ENCODE measurements at places on chromosomes 7 and 10.

- no peak for DNase-seq
Measured at GRCh38 chr10:2619916-2620315, 447.4 kb upstream of the PFKP start.

DNA sequence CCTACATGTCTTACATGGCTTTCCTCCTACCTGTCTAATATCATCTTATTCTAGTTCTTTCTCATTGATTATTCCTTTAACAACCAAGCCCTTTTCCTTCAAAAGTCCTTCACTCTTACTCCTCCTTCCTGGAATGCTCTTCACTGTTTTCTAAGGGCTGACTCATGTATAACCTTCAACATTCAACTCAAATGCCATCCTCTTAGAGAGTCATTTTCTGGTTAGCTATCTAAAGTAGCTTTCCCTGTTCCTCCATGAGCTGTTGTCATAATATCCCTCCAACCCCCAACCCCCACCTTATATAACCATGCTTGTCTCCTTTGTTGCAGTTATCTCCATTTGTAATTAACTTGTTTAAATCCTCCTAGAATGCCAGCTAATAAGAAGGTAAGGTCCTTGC lies 286.8 kb downstream of the ADK start:
- no peak for DNase-seq

DNA sequence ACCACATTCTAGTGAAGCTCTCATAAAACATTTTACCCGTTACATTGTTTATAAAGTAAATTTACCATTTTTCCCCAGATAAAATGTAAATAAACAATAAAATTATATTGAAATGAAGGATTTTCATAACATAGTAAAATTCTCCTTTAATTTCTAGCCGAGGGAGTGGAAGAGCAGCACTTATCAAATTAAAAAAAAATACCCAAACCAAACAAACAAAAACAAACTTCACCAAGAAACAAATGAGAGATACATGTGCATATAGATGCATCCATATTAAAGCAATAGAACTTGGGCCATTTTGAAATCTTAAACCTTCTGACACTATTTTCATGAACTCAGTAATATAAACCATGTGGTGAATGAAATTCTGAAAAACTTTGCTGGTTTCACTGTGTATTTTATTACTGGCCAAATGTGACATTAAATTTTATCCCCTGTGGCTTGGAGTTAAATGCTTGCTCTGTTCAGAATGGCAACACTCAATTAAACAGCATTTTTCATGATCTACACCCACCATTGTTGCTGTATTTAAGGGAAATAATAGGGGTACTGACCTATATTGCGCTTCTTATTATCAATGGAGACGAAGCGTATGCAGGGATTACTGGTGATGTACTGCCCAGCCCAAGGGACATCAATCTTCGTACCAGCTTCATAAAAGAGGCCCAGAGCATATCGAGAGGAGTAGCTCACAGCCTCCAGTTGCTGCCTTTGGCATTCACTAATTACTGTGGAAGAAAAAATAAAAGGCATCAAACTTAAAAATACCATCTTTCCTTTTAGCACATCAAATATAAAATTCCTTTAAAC lies 220.9 kb downstream of the RNLS start:
- DNase-seq, result no peak

DNA sequence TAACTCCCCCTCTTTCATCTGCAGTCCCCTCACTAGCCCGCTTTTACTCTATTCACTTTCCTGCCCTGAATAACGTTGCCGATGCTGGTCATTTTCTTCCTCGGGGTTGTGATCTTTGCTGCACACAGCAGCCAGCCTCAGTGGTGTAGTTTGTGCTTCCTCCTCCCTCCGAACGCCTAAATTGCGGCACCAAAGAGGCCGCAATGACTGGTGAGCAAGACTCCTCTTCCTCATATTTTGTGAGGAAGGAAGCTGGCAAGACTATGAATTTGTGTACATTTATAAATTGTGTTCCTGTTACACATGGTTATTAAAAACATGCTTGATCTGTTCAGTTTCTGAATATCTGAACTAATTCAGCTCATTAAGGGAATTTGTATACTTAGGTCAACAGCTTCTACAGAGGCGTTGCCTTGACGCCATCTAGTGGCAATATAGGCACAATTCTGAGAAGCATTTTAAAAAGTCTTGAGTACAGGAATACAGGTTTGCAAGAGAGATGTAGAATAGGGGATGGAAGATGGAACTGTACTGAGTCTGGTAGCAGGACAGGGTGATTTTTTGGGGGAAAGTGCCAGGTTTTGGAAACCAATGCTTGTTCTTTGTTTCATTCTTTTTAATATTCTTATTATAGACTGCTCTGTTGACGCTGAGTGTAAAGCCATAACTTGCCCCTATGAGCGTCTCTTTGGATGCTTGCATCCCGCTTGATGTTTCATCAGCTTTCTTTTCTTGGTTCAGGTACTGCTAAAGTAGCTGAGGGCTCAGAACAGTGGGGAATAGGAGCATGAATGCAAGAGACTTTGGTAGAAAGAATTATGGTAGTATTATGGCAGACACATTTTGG lies 4.1 kb upstream of the TAS2R5 start:
- DNase-seq, result no peak

GRCh38 chr7:112433289-112433688 lies 17.0 kb upstream of the IFRD1 start:
- no peak for DNase-seq

- no peak for DNase-seq
Measured at GRCh38 chr10:34520510-34520909, 294.6 kb downstream of the PARD3 start.

DNA sequence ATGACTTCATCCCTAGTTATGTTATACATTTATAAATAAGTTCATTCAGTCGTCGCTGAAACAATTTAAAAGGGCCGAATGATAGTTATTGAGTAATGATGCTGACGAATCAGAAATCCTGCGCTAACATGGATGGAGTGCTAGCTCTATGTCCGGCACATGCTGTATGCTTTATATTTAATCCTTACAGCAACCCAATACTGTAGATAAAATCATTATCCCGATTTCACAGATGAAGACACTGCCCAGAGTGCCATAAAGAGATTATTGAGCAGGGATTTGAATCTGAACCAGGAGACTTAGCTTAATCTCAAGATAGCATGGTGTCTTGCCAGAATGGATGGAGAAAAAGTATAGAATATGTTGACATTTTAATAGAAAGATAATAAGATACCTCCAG lies 1.1 kb upstream of the ICA1 start:
- no peak for DNase-seq

DNA sequence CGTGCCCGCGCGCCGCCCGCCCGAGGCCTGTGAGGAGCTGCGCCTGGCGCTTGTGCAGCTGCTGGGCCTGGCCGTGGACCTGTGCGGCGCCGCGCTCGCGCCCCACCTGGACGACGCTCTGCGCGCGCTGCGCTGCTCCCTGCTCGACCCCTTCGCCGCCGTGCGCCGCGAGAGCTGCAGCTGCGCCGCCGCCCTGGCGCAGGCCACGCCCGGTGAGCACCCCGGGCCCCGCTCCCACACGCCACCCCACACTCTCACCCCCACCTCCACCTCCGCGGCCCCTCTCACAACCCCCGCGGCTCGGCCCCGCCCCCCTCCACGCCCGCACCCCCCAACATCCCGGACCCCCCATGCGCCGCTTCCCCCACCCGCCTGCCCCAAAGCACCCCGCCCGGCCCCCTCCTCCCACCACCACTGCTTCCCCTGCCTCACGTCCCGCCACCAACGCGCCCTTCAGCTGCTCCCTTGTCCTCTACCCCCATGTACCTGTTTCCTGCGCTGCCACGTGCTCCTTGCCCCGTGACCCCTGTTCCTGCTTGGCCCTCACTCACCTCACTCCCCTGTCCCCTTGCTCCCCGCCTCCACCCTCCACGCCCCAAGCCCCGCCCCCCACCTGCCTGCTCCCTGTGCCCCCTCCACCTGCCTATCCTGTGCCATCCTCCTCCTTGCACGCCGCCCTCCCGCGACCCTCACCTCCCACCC lies at the start of gene PRKAR1B:
TSS of gene PRKAR1B (minus strand) at position 178 of the 702 bp plus-strand sequence. CDS start 15,776 bp downstream, outside the sequence.
- peak; percentile 79 for DNase-seq

- peak; percentile 89 for DNase-seq
Measured at GRCh38 chr7:27196287-27196767, 3.6 kb downstream of the HOXA13 start.

GRCh38 chr10:9209105-9209798 lies 1154.8 kb downstream of the GATA3 start:
- no peak for DNase-seq

Data from mesenteric fat pad (tissue), 1 donor.